GM20000 (cell line): ENCODE measurements at places on chromosomes 12 and 14.
A peak's percentile ranks its signal among the peaks of the same experiment; 100 is the strongest.

DNA sequence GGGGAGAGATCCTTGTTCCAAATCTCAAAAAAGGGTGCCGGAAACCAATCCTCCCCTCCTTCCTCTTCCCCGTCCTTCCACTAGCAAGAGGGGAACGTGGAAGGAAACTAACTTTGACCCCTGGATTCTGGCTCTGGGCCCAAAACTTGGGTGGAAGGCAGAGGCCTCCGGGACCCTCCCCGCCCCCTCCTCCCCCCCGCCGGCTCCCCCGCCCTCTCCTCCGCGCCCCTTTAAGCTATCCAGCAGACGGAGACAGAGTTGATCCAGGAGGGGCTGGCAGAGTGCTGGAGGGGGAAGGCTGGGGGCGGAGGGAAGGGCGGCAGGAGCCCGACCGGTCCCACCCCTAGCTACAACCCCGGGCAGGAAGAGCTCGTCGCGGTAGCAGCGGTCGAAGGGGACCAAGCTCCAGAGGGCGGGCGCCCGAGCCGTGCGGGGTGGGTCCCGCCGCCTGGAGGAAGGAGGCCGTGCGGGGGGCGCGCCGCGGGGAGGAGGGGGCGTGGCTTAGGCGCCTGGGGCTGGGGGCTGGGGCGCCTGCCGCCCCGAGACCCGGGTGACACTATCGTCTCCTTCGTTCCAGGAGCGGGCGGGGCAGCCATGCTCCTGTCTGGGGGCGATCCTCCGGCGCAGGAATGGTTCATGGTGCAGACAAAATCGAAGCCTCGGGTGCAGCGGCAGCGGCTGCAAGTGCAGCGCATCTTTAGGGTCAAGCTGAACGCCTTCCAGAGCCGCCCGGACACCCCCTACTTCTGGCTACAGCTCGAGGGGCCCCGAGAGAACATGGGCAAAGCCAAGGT is at the start of gene NYNRIN:
Gene NYNRIN (plus strand): TSS at position 351 of the 794 bp plus-strand sequence. CDS start 244 bp downstream, at position 595.
- no peak for DNase-seq

DNA sequence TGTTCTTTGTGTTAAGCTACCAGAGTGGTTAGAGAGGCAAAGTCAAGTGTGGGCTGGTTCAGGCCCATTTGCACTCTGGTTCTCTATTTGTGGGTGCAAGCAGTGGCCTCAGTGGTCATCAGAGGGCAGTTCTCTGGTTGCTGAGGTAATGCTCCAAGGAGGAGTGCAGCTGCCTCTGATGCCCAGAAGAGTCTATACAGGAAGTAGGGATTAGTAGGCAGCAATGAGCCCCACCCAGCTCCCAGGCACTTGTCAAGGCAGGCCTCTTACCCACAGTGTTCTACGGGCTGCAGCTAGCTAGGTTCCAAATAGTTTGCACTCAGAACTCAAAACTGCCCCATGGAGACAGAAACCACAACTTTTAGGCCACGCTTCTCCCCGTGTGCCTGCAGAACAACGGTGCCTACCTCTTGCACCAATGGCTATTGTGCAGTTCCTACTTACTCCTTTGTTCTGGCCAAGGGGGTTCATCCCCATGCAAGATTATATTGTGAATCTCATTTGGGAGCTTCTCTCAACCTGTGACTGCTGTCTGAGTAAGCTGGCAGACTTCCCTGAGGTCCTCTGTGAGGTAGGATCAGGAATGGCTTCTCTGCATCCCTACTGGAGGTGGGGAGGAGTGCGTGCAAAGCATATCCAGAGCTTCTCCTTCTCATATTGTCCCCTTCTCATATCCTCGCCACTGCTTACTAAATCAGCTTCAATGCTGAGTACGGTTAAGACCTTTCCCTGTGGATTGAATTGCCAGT is 410.3 kb upstream of the LMO3 start:
- no peak for DNase-seq

- DNase-seq: no peak
These were observed 2.5 kb downstream of the SCN8A start for GRCh38 chr12:51593539-51593938.

DNA sequence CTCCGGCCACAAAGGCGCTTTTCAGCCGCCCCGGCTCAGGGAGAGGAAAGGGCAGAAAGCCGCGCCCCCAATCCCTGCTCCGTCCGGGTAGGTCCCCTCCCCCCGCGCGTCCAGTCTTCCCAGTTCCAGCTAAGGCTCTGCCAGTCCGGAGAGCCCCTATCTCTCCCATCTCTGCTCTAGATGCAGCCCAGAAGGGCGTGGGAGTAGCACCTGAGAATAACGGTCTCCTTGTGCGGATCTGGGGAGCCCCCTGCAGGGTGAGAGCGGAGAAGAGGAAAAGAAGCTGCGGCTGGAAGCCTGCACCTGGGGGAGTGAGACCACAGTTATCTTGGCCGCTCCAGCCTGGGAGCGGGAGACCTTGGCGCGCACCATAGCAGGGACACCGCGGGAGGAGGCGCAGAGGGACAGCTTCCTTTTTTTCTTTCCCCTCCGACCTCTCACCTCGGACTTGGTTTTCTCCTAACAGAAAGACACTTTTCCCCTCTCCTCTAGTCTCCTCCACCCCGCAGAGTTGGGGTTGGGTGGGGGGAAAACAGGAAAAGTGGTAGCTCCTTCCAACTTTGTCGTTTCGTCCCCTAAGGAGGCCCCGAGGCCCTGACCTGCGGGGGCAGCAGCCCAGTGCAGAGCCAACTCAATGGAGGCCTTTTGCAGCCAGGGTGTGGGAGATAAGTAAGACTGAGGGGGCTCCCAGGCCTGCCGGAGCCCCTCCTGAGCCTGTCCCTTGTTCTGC is 2.4 kb downstream of the DHH start:
- DNase-seq: peak; percentile 90

DNA sequence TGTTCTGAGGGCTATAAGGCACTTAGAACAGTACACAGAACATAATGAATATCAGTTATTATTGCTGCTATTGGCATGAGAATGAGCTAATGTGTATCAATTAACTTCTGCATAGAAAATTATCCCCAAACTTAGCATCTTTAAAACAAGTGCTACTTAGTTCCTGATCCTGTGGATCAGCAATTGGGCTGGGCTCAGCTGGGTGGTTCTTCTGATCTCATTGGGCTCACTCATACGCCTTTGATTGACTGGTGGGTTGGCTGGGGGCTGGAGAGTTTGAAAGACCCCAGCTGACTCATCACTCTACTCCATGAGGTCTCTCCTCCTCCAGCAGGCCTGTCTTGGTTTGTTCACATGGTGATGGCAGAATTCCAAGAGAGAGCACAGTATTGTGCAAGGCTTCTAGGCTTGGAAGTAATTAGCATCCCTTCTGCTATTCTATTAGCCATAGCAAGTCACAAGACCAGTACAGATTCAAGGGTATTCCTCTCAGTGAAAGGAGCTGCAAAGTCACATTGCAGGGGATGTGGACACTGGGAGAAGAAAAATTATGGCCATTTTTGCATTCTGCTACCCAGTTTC is 27.2 kb upstream of the HSPB8 start:
- no peak for DNase-seq

DNA sequence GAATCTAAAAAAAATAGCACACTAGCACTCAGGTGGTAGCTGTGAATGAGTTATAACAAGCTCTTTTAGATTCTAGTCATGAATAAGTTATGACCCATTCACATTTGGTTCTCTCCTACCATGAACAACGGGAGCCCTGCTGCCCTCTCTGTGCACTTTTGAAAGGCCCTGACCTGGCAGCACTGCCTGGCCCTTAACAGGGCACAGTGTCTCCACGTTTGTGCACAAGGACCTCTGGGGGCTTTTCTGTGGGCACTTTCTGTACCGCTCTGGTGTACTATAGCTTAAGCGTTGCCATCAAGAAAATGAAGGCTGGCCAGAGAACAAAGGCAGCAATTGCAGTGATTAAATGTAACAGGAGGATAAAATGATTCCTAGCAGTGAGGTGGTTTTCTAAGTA is 21.2 kb downstream of the CCDC92 start:
- DNase-seq: no peak

- DNase-seq: no peak
These were observed 255.6 kb downstream of the ERC1 start for GRCh38 chr12:1246637-1247036.

GRCh38 chr14:88323523-88324199 is 592 bp upstream of the KCNK10 start:
- DNase-seq: peak; percentile 87

- DNase-seq: no peak
These were observed 45.5 kb upstream of the SELPLG start for GRCh38 chr12:108679106-108679681.

DNA sequence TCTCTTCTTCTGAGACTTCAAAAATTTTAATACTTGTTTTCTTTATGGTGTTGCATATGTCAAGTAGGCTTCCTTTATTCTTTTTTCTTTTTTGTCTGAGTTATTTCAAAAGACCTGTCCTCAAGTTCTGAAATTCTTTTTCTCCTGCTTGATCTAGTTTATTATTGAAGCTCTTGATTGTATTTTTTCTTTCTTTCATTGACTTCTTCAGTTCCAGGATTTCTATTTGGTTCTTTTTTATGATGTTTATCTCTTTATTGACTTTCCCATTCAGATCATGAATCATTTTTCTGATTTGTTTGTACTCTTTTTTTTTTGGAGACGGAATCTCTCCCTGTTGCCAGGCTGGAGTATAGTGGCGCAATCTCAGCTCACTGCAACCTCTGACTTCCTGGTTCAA is 34.1 kb downstream of the IFT43 start:
- DNase-seq: no peak

GRCh38 chr12:110307372-110307771 is 26.3 kb downstream of the ATP2A2 start:
- no peak for DNase-seq

DNA sequence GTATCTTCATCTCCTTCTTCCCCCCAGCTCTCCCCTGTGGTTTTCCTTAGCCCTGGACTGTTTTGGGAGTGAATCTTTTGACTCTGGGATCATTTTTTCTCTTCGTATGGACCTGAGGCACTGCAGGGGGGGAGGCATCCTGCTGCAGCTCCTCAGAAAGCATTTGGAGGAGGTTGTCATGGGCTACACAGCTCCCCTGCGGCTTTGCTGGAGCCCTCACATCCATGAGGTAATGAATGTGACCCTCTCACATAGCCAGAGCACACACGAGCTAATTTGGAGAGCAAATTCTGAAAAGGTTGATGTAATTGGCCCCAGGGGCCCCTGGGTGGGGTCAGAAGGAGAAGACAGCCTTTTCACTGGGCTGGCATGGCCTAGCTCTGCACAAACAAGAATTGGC is 110.9 kb downstream of the PAH start:
- DNase-seq: no peak

- peak; percentile 17 for DNase-seq
These were observed 1131.1 kb downstream of the TMEM121 start for GRCh38 chr14:106657460-106657859.

DNA sequence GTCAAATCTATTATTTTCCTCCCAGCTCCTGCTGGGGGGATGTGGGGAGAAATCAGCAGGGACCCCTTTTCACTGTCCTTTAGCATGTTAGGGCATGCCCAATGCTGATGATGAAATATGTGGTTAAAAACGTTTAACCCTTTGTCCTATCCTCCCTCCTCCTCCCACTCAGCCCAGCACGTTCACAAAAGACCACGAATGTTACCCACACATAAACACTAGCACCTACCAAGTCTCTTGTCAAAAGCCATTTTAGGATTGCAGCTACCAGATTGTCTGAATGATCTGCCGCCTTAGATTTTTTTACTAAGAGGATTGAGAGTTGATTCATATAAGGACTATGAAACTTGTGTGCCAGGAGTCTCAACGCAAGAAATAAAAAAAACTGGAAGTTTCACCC is 70.4 kb downstream of the TBK1 start:
- no peak for DNase-seq

DNA sequence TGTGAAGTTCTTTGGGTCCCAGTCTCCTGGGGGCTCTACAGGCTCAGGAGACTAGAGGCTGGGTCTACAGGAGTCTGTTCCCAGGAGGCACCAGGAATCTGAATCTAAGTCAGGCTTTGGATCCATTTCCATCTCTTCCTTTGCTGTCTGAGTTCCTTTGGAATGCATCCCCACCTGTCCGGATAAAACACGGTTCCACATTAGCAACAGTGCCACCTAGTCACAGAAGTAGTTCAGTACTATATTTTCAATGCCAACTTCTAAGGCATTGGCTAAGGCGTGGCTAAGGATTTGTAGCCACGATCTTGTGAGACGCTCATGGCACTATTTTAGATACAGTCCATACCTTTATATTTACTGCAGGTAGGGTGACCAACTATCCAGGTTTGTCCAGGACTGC is 15.1 kb downstream of the ZC2HC1C start:
- DNase-seq: no peak

DNA sequence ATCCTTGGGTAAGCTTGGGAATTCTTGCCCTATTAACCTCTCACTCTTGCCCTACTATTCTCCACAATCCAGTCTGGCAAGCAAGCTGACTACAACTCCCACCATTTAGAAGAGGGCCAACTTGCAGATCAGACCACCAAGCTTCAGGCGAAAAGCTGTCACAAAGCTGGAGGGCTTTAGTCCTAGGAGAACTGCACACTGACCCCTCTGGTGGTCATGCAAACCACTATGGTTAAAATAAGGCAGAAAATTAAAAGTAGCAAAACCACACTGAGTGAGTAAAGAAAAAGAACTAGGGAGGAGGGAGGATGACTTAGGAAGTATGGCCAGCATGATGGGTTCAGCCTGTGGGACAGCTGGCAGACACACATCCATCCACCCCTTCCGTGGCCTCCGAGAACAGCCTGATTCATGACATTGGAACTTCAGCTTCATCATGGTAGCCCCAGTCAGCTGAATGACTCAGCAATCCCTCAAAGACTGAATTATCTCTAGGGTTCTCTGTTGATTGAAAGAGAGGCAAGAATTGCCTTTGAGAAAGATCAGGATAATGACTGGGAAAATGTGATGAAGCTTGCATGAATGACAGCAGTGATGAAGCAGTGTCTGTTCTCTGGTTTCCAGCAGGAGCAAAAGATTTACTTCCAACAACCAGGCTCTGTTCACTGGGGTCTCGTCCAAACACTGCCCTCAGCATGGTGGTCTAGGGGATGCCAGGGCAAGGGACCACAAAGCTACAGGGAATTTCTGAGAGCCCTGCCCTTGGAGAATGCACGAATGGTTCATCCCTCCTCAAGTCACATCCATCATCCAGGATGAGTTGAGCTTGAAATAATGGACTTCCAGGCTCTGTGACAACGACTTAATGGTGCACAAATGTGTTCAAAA is 24.4 kb downstream of the PITPNM2 start:
- no peak for DNase-seq

DNA sequence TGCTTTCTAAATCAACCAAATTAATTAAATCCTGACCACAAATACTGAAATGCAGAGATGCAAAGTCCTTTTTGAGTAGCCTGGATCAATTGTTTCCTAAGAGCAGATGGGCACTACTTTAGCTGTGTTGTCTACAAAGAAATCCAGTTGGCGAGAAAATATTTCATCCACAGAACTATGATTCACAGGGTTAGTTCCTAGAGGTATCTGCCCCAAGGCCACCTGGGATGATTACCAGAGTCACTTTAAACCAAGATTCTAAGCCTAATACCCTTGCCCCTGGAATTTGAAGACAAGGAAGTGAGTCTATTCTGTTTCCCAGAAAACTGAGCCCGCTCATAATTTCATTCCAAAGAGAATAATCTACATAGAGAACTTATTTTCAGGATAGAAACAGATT is 198.4 kb downstream of the PPM1H start:
- no peak for DNase-seq

DNA sequence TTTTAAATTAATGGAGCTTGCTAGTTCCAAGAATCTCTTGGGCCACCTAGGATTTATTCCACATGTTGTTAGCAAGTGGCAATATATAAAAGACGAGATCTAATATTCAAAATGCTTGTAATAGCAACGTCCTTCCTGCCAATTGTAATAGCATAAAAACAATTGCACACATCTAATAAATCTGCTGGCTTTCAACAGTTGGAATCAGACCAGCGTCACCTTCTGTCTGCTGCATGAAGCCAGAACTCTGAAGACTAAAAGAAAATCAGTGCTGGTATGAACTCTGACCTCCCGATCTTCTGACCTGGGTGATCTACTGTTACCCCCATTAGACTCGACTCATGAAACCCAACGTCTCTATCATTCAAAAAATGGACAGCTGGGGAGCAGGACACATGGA is 100.6 kb downstream of the DIO2 start:
- no peak for DNase-seq
